ENCODE measurements at places on chromosomes 6 and 20.

GRCh38 chr6:56102216-56102615 lies 145.2 kb downstream of the COL21A1 start:
- no peak for DNase-seq

GRCh38 chr6:107416145-107416544 lies 43.2 kb downstream of the PDSS2 start:
- DNase-seq, result no peak

DNA sequence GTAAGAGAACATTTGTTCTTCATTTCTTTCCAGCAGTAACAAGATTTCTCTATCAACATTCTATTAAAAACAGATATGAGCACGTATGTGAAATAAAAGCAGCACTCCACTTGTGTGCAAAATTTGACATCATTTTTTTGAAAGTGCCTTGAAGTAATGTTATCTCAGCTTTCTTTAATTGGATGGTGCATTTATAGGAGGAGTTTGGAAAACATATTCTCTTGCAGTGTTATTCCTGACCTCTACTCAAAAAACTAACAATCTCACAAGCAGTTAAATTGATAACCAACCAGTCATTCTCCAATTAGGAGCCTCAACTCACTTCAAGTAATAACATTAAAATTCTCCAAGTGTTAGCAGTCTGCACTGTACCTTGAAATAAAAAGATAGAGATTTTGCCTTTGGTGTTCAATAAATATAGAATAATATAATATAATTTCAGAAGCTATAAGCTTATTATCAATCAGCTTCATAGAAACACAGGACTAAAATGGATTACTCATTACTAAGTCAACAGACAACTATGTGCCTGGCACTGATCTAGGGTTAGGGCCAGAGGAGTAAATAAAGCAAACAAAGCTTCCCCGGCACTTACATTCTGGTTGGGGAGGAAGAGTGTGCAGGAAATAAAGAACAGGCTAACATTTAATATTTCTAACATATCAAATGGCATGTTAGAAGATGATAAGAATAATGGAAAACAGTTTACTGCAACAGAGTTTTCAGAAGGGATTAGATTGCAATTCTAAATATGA lies 149.0 kb upstream of the SGK1 start:
- DNase-seq, result no peak

DNA sequence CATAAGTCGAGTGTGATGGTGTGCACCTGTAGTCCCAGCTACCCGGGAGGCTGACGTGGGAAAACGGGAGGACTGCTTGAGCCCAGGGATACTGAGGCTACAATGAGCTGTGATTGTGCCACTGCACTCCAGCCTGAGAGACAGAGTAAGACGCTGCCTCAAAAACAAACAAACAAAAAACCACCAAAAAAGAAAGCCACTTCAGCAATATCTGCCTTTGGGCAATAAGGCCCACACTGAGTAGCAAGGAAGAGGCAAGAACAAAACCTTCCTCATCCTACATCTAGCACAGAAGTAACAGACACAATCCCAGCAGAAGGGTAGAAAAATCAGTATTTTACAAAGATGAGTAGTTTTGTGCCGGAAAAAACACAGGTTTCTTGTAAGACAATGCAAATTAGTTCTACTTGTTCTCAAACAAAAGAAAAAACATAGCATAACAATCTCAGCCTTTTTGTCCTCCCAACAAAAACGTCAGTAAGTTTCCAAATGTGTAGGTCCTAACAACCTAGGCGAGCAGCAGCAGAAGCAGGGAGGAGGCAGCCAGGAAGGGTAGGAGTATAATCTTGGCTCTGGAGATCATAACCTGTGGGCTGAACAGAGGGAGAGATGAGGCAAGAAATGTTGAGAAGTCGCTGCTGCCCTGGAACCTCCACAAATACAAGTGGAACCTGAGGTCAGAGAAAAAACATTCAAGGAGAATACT lies 5.7 kb downstream of the PPP1R10 start:
- no peak for DNase-seq

GRCh38 chr6:11042025-11042749 lies 1.9 kb downstream of the ELOVL2 start:
- no peak for DNase-seq

DNA sequence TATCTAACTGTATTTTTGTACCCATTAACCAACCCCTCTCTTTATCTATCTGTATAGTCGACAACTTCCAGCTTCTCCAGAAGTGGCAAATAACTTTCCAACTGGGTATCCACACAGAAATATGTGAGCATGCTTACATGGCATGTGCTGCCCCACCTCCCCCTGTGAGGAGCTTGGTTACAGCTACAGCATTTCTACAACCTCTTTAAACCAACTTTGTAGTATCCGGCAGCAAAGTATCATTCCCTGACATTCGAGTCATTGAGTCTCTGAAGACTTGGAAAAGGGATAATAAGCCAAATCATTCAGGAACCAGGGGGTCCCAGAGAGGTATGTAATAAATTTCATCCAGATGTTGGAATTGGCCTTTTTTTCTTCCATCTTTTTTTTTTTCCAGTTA lies 48.2 kb upstream of the ASIP start:
- DNase-seq, result no peak

GRCh38 chr6:5657684-5658430 lies 348.9 kb downstream of the NRN1 start:
- no peak for DNase-seq

- no peak for DNase-seq
These were observed 261.0 kb downstream of the ARHGAP18 start for GRCh38 chr6:129448965-129449364.

- DNase-seq, result no peak
These were observed 15.7 kb downstream of the SLC22A1 start for GRCh38 chr6:160137130-160137988.

DNA sequence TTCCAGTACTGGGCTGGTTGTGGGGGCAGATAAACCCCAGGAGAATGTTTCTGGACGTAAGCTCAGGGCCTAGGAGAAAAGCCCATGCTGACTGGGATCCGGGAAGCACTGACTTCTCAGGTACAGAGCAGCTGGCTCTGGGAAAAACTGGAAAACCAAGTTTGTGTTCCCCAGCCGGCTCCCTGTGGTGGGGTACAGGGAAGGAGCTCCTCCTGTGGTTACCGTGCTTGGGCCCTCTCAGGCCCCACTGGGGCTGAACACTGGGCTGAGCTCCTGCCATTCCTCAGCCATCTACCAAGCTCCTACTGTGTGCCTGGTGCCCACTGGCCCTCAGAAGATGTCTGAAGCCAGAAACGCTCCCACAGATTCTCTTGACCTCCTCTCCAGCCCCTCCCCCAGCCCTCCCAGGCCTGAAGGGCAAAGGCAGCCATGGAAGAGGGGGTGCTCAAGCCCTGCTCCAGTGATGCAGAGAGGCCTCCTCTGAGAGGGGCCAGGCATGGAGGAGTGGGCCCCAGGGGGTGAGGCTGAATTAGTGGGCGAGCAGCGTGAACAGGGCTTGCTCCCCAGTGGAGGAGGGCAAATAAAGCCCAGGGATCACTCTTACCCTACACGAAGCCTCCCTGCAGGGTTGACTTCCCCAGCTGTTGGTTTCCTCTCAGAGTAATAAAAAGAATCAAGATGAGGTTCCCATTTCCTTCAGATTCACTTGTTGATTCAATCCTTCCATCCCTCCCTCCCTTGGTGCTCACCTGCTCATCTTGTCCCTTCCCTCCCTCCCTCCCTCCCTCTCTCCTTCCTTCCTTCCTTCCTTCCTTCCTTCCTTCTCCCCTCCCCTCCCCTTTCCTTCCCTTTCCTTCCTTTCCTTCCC lies 100.0 kb downstream of the VEGFA start:
- no peak for DNase-seq

GRCh38 chr20:34638039-34638292 lies 38.9 kb downstream of the PIGU start:
- DNase-seq, result no peak

DNA sequence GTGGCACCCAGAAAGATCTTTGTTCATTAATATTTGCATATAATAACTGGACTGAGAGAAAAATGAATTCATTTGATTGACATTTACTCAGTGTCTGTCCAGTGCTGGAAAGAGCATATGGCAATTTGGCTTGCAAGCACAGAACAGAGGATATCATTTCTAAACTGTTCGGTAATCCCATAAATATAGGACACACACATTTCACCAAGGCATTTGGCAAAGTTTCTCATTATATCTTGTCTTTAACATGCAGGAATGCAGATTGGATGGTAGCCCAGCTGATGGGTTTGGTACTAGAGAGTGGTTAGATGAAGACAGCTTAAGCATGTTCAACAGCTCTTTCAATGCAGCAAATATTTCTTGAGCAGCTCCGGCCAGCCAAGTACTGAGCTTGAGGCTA lies 259.2 kb downstream of the PRKN start:
- DNase-seq, result no peak

DNA sequence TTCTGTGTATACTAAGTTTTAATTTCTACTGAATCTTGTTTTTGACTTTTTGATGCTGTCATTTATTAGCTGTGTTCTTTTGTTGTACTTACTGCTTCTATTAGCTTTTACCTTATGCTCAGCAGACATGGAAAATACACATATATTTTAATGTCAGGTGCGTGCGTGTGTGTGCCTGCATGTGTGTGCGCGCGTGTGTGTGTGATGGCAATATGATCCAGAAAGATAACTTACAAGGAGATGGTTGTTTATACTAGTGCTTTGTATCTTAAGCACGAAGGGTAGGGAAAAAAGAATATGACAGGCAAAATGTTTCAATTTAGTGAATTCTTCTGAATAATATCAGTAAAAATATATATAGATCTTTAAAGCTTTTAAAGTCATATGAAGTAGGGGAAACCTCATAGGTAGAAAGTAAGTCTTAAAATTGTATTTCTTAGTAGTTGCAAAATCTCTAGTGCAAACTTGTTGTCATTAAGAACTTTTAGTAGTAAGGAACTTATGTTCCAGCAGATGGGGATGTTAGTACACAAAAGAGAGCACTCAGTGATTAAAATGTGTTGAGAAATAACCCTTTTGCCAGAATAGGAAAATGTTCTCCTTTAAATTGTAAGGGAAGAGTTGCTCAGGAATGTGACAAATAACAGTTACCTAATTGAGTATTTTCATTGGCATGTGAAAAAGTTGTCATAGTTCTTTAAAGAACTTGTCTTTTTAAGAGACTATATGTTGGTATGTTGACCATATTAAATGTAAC lies 13.2 kb downstream of the QKI start:
- DNase-seq, result no peak

- DNase-seq, result no peak
These were observed 144.0 kb upstream of the TBX18 start for GRCh38 chr6:84908304-84908904.

DNA sequence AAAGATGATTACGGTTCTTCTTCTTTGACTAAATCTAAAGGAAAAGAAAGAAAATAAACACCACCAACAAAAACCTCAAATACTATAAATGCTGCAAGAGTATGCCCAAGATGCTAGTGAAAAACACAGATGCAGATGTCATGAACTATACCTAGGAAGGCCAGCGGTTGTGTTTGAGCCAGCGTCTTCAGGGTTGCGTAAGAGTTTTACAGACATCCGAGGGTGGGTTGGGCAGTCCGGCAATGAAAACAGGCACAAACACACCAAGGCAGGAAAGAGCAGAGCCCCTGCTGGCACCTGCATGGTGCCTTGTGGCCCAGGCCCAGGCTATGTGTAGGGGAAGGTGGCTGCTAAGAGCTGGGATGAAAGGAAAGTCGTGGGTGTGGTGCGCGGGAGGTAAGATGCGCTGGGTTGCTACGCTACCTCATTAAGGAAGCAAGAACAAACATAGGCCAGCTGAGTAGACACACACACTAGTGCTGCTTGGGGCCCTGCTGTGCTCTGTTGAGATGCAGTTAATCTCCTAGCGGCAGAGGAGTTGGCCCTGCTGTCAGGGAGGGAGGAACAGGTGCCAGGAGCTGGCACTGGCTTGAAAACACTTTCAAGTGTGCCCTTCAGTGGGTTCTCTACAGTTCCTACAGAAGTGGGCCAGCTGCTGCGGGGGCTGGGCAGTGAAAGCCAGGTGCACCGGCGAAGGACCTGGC lies 170.2 kb upstream of the PLN start:
- DNase-seq, result no peak

DNA sequence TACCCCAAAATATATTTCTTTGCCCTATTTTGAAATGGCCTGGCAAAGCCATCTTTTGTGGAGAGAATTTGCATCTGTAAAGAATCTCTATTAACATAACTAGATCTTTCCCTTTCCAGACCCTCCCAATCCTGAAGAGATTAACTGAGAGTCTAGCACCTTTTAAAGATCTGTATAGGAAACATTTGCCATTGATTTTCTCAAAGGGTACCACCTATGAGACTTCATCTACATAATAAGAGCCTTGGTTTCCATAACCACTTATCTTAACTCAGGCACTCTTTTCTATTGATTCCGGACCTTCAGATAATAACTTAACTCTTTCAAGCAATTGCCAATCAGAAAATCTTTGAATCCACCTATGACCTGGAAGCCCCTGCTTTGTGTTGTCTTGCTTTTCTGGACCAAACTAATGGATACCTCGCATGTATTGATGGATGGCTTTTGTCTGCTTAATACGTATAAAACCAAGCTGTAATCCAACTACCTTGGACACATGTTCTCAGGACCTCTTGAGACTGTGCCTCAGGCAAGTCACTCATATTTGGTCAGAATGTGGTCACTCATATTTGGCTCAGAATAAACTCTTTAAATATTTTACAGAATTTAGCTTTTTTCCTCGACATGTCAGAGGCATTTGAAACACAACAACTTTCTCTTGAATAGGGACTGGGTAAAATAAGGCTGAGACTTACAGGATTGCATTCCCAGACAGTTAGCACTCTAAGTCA lies 31.4 kb downstream of the SLC22A2 start:
- DNase-seq, result no peak

GRCh38 chr20:19768325-19768842 lies 10.3 kb downstream of the RIN2 start:
- DNase-seq, result no peak

DNA sequence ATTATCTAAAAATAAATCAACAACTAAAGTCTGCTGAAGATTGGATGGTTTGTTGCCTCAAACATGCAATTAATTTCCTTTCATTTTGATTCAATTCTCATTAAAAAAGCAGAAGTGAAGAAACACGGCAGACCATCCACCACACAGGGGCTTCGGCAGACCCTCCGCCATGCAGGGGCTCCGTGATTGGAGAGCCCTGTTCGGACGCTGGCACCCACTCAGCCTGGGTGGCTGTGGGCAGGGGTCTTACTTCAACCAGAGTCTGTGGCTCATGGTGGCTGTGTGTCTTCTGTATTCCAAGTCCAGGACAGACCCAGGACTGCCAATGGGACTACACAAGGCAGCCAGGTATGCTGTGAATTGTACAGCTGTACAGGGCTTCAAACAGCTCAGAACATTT lies 86.9 kb upstream of the FRMD1 start:
- no peak for DNase-seq

DNA sequence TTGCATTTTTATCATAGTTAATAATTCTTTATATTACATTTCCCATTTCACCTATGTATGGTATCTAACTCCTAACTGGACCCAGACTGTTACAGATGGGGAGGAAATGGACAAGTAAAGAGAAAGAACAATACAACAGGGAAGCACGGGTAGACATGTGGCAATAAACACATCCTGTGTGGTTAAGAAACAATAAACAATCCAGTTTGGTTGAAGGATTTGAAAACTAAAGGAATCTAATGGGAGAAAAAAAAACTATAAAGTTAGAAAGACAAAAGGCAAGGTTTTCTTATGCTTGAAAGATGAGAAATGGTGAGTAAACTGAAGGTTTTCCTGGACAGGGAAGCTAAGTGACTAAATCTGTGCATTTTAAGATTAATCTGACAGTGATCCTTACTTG lies 34.9 kb upstream of the ALDH8A1 start:
- no peak for DNase-seq

GRCh38 chr6:11618533-11618932 lies 81.0 kb downstream of the TMEM170B start:
- DNase-seq, result no peak

All from posterior cingulate gyrus (tissue), 11 donors.